ENCODE measurements at places on chromosomes 5 and 9. TPM values are rescaled to one million over a fixed set of nuclear protein-coding genes. Genes with fewer than 3 reads are reported as not detected.

The FAXDC2 gene
- 47.9 TPM for polyA plus RNA-seq

The GHR gene
- polyA plus RNA-seq, result 20.7 TPM

DNA sequence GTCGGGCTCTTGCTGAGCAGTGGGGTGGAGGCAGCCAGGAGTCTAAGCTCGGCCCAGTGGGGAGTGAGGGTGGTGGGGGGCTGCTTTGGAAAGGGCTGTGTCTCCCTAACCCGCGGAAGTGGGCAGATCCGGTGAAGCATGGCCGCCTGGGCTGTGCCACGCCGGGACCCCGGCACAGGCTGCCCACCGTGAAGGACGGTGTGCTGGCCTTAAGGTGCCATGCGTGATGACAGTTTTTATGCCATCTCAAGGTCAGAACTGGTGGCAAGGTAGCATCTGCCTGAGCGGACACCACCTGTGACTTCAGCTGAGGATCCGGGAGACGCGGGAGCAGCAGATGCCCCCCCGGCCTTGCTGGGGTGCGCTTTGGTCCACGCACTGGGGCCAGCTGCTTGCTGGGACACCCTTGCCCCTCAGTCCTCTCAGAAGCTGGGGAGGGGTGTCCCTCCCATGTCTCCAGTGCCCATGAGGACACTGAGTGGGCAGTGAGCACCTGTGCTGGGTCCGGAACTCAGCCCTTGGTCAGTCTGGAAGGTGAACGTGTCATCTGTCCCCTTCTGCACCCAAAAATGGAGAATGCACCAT lies 53.9 kb downstream of the AHRR start:
- no peak for DNase-seq

DNA sequence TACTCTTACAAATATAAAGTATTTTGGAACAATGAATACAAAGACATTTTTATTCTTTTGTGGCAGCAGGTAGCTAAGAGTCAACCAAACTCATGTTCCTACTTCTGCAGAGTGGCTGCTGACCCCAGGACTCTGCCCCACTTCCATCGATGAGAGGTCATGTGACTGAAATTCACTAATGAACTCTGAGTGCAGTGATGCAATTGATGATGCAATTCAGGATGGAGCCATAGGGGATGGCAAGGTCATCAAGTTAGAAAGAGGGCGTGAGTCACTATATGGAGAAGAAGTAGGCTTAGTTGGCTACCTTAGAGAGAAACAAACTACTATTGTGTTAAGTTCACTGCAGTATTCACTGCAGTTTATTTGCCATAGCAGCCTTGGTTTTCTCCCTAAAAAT lies 340.4 kb downstream of the CTNND2 start:
- no peak for DNase-seq

DNA sequence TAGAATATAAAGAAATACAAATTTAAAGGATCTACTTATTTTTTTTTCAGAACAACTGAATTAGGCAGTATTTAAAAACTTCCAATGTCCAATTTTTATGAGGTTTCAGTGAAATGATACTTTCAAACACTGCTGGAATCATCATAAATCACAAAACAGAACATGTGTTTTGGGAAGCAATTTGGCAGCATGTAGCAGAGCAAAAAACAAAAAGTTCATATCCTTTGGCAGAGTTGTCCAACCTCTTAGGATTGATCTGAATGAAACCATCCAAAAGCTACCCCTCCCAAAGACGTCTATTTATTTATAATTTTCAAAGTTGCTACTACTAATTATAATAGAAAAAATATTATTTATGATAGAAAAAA lies 192.4 kb upstream of the PUM3 start:
- DNase-seq, result no peak

DNA sequence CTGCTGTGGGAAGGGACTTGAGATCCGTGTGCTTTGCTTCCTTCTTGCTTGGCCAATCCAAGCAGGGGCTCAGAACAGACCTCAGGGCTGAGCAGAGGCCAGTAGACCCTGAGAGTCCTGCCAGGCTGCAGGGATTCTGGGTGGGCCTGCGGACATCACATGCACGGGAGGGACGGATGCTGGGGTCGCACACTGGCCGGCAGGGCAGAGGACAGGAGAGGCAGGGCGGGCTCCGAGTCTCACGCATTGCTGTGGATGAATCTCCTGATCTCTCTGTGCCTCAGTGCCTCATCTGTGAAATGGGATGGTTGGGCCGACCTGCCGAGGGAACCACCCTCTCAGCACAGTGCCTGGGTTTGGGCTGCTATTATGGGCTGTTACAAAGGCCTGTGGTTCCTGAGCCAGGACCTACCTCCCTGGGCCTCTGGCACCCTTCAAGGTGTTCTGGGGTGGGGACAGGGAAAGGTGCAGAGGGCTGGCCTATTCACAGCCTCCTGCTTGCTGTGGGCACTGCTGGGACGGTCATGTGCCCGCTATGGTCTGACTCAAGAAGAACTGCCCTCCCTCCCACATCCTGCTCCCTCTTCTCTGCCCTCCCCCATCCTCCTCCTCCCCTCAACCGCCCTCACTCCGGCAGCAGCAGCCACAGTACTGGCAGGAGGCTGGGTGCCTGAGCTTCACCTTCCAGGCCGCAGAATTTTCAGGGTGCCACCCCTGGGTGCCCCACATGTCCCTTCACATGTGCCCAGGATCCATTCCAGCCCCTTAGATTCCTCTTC lies 43.3 kb downstream of the NCS1 start:
- no peak for DNase-seq

DNA sequence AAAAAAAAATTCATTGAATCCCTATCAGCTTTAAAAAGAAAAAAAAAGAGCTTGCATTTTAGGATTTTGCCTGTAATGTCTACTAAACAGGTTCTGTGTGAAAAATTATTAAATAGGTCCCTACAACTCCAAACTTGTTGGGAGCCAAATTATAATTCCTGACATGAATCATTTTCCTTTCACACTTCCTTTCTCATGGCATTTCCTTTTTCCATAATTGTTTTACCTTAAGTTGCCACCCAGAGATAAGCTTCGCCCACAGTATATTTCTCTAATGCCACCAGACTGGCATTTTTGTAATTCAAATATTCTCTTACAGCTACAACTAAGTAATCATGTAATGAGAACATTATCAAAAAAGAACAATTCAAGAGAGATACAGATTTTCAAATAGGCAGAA lies 348.8 kb downstream of the EFNA5 start:
- no peak for DNase-seq
